ENCODE measurements at places on chromosomes 16 and 17. TPM values are rescaled to one million over a fixed set of nuclear protein-coding genes. Genes with fewer than 3 reads are reported as not detected.

GRCh38 chr16:46638947-46639925 lies 18.1 kb upstream of the SHCBP1 start:
- DNase-seq = no peak

Gene GLTPD2
- total RNA-seq = not detected

- DNase-seq = no peak
Observed at GRCh38 chr17:80295559-80295958, 34.9 kb downstream of the RNF213 start.

DNA sequence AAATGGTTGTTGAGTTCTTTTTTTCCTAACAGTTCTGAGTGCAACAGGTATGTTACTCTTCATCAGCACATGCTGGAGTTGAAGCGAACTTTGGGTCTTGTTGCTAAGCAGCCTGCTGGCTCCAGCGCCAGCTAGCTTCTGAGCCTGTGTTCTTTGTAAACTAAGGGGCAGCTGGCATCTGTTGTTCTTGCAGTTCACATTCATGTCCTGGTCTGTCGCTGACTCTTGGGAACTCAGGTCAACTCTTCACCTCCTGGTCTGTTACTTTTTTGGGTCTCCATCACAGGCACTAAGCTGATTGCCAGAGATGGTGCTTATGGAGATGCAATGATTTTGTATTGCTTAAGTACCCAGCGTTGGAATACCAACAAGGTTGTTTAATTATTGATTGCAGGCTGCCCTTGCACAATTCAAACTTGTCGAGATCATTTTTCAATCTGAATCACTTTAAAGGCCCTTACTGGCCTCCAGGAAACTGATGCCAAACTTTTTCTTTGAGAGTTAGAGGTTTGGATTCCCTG lies 40.9 kb downstream of the USP10 start:
- no peak for DNase-seq

DNA sequence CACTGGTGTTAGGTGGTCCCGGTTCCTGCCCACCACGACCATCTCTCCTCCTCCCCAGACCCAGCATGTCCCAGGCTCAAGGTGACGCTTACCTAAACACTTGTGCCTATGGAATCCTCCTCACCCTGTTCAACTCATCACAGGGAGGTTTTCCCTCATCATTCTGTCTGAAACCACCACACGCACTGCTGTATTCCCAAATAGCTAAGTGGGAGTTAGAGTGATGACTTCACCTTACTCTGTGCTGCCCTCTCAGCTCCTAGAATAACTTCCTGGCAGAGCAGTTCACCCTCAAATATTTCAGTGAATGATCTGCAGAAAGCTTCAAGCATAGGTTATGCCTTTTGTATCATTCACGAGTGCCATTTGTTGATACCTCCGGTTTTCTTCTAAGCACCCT lies 216.5 kb downstream of the CPPED1 start:
- DNase-seq = no peak

GRCh38 chr17:40531051-40531991 lies 29.9 kb upstream of the TNS4 start:
- no peak for DNase-seq

DNA sequence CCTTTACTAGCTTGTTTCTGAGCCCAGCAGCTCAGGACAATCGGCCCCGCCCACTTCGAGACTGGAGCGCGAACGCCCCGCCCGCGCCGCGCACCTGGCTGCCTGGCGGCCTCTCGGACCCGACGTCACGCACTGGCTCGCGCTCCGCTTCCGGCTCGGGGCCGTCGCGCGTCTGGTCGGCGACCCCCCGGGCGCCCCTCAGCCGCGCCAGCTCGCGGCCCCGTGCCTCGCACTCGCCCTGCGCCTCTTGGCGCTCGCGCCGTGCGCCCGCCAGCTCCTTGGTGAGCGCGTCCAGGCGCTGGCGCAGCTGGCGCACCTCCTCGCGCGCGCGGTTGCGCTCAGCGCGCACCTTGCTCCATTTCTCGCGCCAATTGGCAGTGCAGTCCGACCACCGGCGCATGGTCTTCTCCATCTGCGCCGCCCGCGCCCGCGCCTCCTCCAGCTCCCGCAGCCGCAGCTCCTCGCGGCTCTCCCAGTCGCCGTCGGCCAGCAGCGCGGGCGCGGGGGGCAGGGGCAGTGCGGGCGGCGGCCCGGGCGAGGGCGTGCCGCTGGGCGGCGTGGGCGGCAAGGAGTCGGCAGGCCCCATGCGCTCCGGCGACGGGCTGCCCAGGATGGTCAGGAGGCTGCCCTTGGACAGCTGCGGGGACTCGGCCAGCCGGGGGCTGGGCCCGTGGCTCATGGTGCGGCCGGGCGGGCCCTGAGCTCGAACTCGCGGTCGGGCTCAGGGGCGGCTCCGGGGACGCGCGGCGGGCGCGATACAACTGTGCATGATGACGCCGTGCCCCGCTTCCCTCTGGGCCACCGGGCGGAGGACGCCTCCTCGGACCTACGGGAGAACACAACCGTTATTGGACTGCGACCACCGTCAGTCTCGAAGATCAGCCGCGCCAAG lies 7.6 kb downstream of the CCDC102A start:
- DNase-seq = no peak

GRCh38 chr17:61856035-61856434 lies 7.3 kb downstream of the BRIP1 start:
- no peak for DNase-seq

DNA sequence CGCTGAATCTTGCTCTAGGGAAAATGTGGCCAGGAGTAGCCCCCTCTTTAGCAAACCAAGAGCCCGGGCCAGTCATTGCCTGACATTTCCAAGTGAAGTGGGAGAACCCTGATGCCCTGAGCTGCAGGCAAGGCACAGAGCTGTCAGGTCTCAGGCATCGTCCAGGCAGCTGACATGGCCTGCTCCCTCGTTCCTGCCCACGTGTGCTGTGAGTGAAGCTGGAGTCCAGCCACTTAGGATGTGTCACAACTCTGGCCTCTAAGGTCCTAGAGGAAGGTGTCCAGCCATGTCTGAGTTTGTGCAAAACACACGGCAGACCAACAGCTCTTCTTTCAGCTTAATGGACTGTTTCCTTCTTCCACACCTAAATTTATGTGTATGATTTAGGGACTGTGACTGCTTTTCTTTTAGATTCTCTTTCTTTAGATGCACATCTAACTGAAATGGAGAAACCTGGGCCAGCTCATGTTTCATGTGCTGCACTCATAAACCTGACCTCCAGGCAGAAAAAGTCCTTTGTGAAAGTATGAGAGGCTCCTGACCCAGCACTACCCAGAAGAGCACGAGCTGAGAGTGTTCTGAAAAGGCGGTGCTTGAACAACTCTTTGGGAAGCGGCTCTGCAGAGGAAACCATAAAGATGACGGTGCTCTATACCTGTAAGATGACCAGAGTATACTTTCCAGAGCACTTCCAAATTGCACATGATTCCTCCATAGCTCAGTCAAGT lies 14.8 kb upstream of the LIMD2 start:
- DNase-seq = peak; percentile 75

Gene CDC6
- 1.8 TPM for total RNA-seq

- DNase-seq = no peak
Observed at GRCh38 chr16:79845033-79845733, 244.6 kb upstream of the MAF start.

Gene TEKT1
- total RNA-seq = not detected

- no peak for DNase-seq
Observed at GRCh38 chr17:76612977-76613851, 27.6 kb upstream of the ST6GALNAC2 start.

Gene IL17C
- not detected for total RNA-seq

- no peak for DNase-seq
Observed at GRCh38 chr17:74433421-74434121, 1.7 kb downstream of the GPRC5C start.

DNA sequence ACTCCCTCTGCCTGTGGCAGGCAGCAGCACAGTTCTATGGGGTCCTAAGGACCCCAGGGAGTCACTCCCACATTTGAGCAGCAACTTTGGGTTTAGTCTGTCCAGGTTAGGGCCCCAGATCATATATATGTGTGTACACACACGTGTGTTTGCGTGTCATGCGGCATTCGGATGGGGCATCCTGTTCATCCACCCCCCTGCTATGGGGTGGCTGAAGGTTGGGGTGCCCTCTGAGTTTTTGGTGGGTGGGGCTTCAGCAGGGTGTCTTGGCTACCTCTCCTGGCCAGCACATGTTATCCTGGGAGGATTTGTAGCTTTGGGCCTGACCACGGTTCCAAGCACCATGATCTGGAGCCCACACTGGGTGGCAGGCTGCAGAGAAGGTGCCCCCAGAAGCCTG lies 100.7 kb downstream of the RAB11FIP4 start:
- DNase-seq = no peak

Gene GRAPL
- 8.5 TPM for total RNA-seq

Gene SLC6A2
- 22.6 TPM for total RNA-seq

- no peak for DNase-seq
Observed at GRCh38 chr17:13513039-13513405, 88.7 kb downstream of the HS3ST3A1 start.

- DNase-seq = no peak
Observed at GRCh38 chr17:75753514-75754377, 11.2 kb downstream of the GALK1 start.

GRCh38 chr17:64339516-64340490 lies 50.9 kb downstream of the PECAM1 start:
- DNase-seq = no peak

DNA sequence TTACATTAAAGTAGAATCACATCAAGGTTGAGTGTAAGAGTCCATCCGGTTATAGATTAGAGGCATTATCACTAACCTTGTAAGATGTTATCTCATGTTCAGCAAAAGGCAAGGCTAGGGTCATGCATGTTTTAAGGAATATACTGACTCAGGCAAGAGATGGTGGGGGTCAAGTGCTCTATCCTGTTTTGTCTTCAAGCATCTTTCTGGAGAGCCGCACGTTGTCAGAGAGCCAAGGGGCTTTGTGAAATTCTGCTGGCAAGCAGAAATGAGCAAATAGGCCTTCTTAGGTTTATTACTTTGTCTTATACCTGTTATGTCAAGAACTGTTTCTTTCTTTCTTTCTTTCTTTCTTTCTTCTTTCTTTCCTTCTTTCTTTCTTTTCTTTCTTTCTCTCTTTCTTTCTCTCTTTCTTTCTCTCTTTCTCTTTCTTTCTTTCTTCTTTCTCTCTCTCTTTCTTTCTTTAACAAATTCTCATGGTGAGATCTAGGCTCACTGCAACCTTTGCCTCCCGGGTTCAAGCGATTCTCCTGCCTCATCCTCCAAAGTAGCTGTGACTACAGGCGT lies 47.3 kb upstream of the IL34 start:
- peak; percentile 46 for DNase-seq

DNA sequence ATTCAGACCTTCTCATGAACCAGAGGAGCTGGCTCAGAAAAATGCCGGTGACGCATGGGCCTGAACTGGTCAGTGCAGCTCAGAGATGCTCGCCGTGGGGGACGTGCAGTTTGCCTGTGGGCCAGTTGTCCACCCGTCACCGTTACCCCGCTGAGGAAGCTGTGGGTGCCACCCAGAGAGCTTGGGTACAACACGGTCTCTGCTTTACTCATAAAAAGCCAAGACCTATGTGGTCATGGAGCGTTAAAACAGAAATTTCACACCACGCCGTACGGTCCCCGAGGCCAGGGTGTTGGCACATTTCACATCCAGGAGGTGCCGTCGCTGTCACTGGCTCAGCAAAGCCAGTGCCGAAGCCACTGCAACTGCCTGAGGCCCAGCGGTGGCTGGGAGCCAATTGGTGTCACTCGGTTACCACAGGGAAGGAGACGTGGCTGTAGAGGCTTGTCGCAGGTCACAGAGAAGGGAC lies 120.9 kb downstream of the METRNL start:
- peak; percentile 60 for DNase-seq

DNA sequence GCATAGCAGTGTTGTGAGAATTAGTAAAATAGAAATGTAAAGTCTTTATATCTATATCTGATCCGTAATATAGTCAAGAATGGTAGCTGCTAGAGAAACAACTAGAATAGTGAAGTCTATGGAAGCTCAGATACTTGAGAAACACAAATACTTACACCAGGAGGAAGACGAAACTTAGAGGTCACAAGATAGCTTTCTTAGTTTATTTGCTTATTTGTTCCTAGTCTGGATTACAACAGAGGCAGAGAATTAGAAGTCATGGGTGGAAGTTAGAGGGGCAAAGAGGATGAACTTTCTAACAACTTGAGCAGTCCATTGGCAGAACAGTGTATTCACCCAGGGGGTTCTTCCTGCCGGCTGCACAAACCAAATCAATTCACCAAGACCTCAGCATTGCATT lies 13.9 kb downstream of the GNGT2 start:
- DNase-seq = no peak

DNA sequence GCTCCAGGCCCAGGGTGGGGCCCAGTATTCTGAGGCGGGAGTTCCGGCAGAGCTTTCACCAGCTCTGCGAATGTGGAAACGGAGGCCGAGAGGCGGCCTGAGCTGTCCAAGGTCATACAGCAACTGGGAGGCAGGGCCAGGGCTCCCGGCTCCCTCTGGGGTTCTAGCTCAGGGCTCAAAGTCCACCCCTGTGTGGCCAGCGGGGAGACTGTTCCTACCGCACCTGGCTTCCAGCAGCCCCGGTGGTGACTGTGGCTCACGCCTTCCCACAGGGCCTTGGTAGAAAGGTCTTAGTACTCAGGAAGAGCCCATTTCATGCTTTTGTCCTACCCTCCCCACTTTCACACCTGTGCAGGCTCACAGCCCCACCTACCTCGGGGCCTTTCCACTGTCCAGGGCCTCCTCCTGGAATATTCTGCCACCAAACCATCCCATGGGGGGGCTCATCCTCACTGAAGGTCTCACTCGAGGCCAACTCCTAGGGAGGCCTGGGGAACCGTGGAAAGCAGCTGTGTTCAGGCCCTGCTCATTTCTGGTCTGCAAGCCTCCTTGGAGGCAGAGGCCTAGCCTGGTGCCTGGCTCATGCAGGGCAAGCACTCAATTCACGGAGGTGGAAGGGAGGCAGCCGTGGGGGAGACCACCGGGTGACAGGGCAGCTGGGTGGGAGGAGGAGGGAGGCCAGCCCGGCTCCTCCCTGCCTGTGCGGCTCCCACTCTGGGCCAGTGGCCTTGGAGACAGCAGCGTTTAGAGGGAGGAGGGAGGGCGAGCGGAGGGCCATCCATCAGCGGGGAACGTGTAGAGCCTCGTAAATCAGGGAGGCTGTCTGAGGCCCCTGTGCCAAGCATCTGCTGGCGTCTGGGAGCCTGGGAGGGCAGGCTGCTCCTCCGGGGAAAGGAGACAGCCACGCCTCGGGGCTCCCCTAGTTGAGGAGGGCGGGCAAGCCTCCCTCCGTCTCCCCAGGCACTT lies 12.7 kb upstream of the DOC2B start:
- DNase-seq = peak; percentile 87

GRCh38 chr17:46154151-46154816 lies 38.9 kb downstream of the KANSL1 start:
- DNase-seq = no peak

DNA sequence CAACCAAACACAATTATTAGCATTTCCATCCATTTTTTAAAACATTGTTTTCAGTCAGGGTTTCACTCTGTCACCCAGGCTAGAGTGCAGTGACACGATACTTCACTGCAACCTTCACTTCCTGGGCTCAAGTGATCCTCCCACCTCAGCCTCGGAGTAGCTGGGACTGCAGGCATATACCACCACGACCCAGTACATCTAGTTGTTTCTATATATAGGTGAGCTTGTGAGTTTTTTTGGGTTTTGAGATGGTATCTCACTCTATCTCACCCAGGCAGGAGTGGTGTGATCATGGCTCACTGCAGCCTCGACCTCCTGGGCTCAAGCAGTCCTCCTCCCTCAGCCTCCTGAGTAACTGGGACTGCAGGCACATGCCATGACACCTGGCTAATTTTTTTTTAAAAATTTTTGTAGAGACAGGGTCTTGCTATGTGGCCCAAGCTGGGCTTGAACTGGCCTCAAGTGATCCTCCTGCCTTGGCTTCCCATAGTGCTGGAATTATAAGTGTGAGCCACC lies 21.5 kb upstream of the ATP5MC1 start:
- no peak for DNase-seq
